ENCODE measurements at places on chromosomes 1 and 21. TPM values are rescaled to one million over a fixed set of nuclear protein-coding genes. Genes with fewer than 3 reads are reported as not detected.

GRCh38 chr1:207747627-207748492 lies 4.0 kb upstream of the CD46 start:
- DNase-seq = no peak

DNA sequence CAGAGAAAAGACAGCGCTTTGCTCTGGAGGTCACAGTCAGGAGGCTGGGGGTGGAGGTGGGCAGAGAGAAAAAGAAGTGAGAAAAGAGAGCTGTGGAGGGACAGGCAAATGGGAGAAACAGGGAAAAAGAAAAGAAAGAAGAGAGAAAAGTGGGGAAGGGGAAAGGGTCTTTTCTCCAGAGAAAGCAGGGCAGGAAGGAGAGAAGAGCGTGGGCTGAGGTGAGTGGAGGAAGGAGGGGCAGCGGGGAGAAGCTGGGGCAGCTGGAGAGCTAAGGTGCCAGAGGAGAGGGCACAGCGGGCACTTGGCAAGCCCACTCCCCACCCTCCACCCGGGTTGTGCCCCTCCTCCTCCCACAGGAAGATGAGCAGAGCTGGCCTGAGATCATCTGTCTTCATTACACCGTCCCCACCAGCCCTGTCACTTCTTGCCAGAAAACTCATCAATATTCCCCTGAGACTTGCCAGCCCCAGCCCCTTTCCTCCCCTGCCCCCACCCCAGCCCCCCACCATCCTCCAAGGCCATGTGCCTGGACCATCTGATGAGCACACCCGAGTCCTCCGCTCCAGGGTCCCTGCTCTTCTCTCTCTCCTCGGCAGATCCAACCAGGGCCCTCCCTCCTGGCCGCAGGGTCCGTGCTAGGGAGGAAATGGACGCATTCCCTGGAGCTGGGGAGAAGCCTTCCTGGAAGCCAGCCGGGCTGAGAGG lies 17.0 kb upstream of the BLACAT1 start:
- no peak for DNase-seq

DNA sequence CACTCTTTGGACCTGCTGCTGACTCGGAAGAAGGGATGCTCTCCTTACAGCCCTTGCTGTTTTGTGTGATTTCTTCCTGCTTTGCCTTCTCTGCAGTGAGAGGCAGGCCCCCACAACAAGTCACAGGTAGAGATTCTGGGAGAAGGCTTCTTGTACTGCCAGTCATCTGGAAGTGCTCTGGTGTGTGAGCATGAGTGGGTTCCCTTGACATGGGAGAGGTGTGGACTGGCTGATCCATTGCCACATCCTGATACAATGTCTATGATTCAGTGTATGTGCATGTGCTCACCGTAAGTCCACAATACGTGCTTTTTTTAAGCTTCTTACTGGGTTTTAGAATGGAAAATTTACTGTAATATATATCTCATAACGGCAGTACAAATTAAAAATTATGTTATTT lies 46.0 kb upstream of the PLA2G4A start:
- DNase-seq = peak; percentile 40

GBP7 gene
- total RNA-seq = not detected

KNCN gene
- not detected for total RNA-seq

TMEM183A gene
- 68.0 TPM for total RNA-seq

All from IMR-90 (cell line).